ENCODE measurements at places on chromosomes 11 and 22.

- DNase-seq, result no peak
These were observed 11.2 kb downstream of the UBASH3B start for GRCh38 chr11:122666743-122667142.

DNA sequence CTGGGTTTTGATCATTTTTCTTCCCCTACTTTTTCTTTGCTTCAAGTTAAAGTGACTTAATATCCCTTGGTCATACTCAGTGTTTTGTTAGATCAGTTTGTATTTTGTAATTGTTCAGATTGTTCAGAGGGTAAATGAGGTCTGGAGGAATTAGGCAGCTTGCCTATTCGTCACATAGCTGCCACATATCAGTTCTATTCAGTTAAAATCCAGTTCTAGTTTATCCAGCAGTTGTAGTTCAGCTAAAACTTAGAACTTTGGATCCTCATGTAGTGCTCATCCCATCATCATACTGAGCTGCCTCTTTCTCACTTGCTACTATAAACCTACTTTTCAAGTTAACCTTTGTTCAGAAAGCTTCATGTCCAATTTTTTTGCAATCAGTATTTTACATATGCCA is 47.1 kb upstream of the DEPDC7 start:
- DNase-seq, result no peak

DNA sequence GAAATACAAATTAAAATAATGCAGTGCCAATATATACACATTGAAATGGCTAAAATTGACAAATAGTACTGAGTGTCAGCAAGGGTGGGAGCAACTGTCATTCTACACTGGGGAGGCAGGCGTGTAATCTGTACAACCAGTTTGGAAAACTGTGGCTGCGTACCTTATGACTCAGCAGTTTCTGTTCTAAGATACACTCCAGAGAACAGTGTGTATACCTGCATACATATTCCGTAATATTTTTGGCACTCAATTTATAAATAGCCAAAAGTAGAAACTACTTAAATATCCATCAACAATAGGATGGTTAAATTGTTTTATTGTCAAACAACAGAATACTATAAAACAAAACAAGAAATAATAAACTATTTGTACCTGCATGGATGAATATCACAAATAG is 57.6 kb downstream of the RNF169 start:
- no peak for DNase-seq

DNA sequence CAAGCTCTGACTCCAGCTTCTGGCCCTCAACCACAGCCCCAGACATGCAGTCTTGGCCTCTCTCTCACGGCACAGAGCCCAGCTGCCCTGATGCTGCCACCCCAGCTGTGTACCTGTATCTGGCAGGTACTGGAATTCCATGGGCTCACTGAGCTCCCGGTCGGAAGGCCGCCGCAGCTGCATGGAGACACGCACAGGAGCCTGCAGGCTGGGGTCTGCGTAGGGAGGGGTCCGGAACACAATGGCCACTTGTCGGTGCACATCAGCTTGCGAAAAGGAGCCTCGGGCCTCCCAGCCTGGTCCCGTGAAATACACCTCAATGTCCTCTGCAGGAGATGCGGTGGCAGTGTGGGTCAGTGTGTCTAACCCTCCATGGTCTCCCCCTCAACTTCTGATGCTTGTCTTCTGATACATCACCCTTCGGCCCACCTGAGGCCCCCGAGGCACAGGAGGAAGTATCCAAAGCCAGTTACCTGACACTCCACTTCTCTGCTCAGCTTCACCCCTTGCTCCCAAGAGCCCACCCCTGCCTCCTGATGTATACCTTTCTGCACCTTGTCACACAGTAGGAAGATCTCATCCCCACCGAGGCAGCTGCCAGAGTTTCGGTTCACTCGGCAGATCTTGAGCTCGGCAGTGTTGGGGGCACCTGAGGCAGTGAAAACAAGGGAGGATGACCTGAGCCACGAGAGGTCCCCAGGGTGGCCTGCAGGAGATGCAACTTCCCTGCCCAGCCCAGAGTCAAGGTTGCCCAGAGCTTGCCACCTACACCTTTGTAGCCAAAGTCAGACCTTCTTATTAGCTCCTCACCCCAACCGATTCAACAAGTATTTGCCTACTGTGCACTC is 4.3 kb downstream of the RELA start:
- no peak for DNase-seq

DNA sequence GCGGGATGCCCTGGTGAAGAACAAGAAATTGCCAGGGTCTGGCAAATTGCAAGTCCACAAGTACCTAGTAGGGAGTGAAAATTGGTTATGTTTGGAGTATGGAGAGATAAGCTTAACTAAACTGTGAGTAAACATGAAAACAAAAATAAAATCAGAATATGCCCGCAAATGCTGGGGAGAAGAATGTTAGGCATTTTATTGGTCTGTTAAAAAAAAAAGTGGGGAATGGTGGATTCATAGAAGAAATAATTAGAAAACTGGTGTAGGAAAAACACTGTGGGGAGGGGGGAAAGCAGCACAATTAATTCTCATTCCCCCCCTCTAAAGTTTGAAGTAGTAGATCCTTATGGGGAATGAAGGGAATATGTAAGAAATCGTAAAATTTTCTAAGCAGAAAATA is 40.6 kb upstream of the HSD17B12 start:
- no peak for DNase-seq

GRCh38 chr11:130177782-130178181 is 18.2 kb downstream of the ST14 start:
- no peak for DNase-seq

DNA sequence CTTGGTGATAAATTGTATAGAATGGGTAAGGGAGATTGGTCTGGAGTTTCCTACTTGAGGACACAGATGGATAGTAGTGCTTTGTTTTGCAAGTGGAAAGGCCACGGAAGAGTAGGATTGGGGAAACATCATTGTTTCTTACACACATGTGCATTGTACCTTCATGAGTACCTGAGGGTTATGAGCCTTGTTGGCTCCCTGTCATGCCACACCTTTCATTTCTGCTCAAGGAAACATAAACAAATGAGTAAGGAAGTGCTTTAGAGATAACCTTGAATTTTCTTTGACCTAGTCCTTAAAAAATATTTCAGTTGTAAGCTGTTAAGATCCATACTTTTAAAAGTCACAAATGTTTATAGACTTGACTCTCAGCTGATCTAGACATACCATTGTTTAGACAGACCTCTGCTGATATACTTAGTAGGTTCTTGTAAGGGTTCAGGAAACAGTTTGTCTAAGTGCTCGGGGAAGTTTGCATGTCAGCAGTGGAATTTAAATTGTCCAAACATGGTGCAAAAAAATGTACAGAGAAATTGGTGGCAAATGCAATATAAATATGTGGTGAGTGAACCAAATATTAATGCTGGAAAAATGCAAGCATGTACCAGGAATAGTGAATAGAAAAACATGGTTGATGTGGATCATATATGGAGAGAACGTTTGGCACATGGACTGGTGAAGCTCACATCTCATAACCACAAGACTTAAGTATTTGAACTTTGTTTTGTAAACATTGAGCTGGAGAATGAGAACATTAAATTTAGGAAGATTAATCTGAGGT is 40.9 kb downstream of the GAS2 start:
- no peak for DNase-seq

DNA sequence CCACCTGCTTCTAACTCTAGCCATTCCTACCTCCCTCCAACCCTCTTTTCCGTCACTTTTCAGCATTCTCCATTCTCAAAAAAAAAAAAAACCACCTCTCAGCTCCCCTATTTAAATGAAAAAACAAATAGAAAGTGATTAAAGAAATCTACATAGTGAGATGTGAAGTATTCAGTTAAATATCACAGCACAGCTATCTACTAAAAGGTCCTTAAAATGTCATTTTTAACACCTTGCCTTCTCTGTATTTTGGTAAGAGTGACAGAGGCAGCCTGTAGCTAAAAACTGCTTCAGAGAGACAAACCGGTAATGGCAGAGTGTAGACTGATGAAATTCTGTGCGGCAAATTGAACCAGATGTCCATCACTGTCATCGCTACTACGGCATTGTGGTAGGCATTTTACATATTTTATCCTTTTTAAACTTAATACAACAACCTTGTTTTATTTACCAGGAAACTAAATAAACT is 346 bp upstream of the ALG9 start:
- DNase-seq, result no peak

DNA sequence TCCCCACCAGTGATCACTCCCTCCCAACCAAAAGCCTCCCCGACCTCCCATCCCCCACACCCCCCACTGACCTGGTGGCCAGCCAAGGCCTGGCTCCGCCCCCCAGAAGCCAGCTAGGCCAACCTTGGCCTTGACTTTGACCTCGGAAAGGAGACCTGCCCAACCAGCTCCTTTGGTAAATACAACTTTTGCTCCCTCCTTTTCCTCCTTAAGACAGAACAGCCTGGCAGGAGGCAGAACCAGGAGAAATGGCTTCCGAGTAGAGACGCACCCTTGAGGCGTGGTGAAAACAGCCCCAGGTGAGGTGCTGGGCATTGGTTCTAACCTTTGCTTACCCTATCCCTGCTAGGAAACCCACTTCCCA is 27.0 kb downstream of the PLEKHA7 start:
- no peak for DNase-seq

- no peak for DNase-seq
These were observed 24.3 kb upstream of the KCNQ1OT1 start for GRCh38 chr11:2724104-2724503.

GRCh38 chr11:91248199-91248807 is 976.3 kb upstream of the FAT3 start:
- DNase-seq, result no peak

GRCh38 chr22:18050065-18050464 is 25.7 kb upstream of the MICAL3 start:
- DNase-seq, result no peak

DNA sequence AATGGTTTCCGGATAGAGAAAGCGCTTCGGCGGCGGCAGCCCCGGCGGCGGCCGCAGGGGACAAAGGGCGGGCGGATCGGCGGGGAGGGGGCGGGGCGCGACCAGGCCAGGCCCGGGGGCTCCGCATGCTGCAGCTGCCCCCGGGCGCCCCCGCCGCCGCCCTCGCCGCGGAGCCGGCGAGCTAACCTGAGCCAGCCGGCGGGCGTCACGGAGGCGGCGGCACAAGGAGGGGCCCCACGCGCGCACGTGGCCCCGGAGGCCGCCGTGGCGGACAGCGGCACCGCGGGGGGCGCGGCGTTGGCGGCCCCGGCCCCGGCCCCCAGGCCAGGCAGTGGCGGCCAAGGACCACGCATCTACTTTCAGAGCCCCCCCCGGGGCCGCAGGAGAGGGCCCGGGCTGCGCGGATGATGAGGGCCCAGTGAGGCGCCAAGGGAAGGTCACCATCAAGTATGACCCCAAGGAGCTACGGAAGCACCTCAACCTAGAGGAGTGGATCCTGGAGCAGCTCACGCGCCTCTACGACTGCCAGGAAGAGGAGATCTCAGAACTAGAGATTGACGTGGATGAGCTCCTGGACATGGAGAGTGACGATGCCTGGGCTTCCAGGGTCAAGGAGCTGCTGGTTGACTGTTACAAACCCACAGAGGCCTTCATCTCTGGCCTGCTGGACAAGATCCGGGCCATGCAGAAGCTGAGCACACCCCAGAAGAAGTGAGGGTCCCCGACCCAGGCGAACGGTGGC is 15.7 kb downstream of the PIK3IP1 start:
- DNase-seq, result no peak

GRCh38 chr22:35441489-35442100 is 41.7 kb downstream of the MCM5 start:
- DNase-seq, result no peak

DNA sequence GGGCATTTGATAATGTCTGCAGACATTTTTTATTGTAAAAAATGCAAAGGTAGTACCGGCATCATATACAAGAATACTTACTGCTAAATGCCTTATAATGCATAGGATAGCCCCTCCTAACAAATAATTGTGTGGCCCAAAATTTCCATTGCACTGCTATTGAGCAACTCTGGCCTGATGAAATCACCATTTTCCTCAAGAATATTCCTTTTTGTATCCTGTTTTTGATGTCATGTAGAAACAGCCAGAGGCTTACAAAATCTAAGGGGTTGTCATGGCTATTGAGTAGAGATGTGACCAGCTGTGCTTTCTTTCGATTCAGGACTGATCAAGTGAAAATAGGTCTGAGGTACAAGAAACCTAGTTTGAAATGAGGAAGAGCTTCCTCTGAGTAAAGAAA is 854.3 kb downstream of the KCNA4 start:
- DNase-seq, result no peak

DNA sequence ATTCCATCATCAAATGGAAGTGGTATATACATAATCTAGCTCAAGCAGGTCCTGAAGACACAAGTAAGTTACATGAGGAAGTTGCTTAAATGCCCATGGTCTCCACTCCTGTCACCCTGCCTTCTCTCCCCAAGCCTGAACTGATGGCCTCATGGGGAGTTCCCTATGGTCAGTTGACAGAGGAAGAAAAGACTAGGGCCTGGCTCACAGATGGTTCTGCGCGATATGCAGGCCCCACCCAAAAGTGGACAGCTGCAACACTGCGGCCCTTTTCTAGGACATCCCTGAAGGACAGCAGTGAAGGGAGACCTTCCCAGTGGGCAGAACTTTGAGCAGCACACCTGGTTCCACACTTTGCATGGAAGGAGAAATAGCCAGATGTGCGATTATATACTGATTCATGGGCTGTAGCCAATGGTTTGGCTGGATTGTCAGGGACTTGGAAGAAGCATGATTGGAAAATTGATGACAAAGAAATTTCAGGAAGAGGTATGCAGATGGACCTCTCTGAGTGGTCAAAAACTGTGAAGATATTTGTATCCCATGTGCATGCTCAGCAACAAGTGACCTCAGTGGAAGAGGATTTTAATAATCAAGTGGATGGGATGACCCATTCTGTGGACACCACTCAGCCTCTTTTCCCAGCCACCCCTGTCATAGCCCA is 17.3 kb upstream of the CD82 start:
- no peak for DNase-seq

- no peak for DNase-seq
These were observed 26.4 kb downstream of the C11orf91 start for GRCh38 chr11:33674035-33674814.

- no peak for DNase-seq
These were observed 203.1 kb downstream of the RAB38 start for GRCh38 chr11:87972133-87972532.

- no peak for DNase-seq
These were observed 546.8 kb downstream of the BUD13 start for GRCh38 chr11:116225784-116226585.

GRCh38 chr11:60085909-60086308 is 2.6 kb upstream of the MS4A2 start:
- DNase-seq, result no peak

DNA sequence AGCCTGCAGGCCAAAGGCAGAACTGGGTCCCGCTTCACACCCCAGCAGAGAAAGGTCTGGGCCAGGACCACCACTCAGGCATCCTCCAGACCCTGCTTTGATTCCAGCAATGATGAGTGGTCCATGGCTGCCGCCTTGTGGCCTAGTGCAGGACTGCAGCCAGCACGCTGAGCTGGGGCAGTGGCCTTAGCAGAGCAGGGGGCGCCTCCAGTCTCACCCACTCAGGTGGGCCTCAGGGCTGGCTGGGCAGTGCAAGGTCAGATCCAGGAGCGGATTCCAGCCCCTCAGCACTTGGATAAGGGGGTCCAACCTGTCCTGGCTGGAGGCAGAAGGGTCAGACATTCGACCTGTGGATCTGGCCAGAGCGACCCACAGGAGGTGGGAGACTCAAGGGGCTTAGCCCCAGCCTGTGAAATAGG is 9.6 kb upstream of the PDE2A start:
- DNase-seq, result peak; percentile 65
